Activated CD4-positive, alpha-beta T cell treated with anti-CD3 and anti-CD28 coated beads for 24 hours (primary cell): ENCODE measurements at places on chromosomes 4 and X.

DNA sequence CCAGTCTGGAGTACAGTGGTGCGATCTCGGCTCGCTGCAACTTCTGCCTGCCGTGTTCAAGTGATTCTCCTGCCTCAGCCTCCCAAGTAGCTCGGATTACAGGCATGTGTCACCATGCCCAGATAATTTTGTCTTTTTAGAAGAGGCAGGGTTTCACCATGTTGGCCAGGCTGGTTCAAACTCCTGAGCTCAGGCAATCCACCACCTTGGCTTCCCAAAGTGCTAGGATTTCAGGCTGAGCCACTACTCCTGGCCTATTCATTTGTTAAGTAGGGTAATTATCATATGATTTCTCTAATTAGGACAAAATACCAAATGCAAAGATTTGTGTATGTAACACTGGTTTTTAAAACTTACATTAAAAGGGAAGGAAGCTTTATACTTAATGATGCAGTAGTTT is 137.8 kb downstream of the GPM6A start:
- DNase-seq: no peak

DNA sequence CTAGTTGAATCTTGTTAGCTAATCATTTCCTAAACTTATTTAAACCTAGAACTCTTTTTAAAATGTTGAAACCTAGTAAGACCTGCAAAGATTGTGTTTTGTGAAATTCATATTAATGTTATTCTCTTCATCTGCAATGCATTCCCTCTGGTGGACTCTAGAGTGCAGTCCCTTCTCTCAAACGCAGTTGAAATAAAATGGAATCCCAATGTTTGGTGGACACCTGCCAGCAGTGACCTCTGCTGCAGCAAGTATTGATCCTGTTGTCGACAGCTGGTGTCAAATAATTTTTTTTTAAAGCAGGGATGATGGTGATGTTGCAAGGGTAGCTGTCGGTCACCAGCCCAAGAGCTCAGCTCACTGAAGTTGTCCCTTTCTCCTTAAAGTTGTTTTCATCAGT is 492.0 kb downstream of the ZIC3 start:
- DNase-seq: no peak

GRCh38 chr4:14783011-14783877 is 219.0 kb upstream of the CPEB2 start:
- DNase-seq: no peak

- no peak for DNase-seq
These were observed 82.8 kb downstream of the CHIC2 start for GRCh38 chr4:53981567-53981966.

DNA sequence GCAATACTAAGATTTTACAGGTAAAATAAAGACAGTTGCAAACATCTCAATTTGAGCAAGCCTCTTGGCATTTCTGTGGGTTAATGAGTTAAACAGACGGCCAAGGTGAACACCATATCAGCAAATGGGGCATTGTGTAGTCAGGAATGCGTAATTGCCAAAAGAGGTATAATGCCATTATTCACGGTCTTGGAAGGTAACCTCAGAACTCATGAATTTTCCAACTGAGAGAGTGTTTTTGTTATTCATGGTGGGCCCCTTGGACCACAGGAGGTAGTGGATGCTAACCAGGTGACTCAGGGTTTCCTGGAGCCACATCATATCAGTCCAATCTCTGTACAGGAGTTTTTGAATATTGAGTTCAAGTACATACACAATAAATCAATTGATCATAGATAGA is 368.0 kb upstream of the TECRL start:
- DNase-seq: no peak

DNA sequence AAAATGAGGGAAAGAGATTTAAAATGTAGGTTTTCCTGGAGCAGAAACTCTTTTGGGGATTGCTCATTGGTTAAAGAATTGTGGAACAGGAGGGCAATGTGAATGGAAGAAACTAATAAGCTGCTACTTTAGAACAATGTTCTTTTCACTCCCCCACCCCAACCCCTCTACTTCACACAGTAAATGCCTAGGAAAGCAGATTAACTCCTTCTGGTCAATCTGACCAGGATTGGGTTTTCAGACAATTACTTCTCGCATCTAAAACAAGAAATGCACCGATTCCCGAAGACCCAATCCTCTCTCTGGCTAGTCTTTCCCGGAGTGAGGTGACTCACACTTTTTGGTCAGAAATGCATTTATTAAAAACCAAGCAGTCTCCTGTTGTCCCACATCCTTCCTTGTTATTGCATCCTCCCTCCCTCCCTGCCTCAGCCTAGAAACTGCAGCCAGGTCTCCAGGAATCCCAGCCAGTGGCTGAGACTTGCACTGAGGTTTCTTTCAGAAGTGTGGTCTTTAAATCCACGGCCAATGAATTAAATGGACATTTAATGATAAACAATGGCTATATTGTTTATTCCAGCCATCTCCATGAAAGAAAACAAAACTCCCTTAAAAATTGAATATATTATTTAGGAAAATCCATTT is 21.4 kb downstream of the MFAP3L start:
- no peak for DNase-seq

DNA sequence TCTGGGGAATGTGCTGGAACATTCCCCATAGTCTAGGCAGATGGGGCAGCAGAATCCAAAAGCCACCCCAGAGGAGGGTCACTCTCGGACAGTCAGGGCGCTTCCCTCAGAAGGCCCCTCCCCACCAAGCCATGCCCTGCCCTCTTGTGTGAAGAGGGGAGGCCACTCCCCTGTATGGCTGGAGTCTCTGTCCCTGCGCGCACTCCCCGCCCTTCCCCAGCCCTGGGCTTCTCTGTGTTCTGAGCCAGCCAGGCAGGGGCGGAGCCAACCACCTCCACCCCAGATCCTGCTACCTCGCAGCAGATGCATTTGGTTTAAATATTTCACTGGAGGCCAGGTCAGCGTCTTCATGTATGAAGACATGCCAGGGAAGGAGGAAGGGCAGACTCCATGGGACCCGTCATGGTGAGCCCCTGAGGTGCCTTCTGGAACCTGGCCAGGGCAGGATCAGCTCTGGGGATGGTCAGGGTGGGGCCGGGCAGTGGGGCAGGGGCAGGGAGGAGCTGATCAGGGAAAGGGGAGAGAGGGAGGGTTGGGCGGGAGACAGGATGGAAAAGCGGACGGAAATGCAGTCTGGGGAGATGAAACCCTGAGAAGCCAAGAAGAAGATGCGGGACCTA is 107.3 kb downstream of the ADRA2C start:
- DNase-seq: no peak

- no peak for DNase-seq
These were observed 477.6 kb upstream of the GRID2 start for GRCh38 chr4:91826186-91826585.

- no peak for DNase-seq
These were observed 35.0 kb upstream of the FHL1 start for GRCh38 chrX:136112286-136112685.
